Endothelial cell of umbilical vein (primary cell): ENCODE measurements at places on chromosomes 5 and 9. TPM values are rescaled to one million over a fixed set of nuclear protein-coding genes. Genes with fewer than 3 reads are reported as not detected.
A peak's percentile ranks its signal among the peaks of the same experiment; 100 is the strongest.

- no peak for DNase-seq
Observed at GRCh38 chr5:172403817-172404216, 50.5 kb downstream of the SH3PXD2B start.

- no peak for DNase-seq
Observed at GRCh38 chr5:82339792-82340191, 61.6 kb upstream of the RPS23 start.

GRCh38 chr9:104775976-104776375 lies 12.0 kb downstream of the NIPSNAP3B start:
- DNase-seq, result no peak

- no peak for DNase-seq
Observed at GRCh38 chr9:69812068-69813000, 8.3 kb upstream of the CFAP95 start.

The OR2S2 gene
- not detected in 2 replicates for polyA plus RNA-seq

DNA sequence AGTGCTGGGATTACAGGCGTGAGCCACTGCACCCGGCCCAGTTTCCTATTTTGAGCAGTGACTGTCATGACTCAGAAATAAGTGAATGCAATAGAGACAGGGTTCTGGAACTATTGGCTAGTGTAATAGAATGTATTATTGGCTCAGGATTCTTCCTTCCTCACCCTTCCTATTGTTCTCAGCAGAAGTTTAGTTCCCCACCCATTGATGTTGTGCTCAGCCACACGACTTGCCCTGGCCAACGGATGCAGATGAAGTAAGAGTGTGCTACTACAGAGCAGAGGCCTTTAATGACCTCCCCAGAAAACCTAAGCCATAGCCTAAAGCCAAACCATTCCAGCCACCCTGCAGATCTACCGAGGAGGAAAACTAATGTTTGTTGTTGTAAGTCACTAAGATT lies 287.9 kb downstream of the AGTPBP1 start:
- DNase-seq, result peak; percentile 55

DNA sequence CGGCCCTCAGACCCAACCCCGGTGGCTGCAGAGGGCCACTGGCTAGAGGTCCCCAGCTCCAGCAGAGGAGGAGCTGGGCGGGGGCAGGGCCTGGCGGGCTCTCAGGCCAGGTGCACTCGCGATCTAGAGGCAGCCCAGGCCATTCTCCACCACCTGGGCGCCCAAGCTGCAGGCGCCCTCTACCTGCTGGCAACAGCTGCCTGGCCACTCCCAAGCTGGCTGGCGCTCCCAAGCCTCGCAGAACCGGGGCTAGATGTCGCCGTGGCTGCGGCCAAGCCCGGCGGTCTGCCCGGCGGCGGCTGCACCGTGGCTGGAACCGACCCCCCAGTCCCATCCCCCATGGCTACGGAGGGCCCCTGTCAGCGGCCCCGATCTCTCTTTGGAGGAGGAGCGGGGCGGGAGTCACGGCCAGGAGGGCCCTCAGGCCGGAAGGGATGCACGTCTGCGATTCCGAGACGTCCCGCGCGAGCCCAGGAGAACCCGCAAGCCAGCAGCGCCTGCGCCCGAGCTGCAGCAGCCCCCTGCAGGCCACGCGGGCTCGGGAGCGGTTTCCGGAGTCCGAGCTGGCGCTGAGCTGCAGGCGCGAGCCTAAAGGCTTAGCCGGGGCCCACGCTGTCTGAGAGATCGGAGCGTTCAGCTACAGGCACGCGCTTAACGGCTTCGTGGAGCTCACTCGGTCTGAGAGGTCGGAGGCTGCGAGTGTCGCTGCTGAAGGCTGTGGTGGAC lies 44.3 kb upstream of the BICD2 start:
- DNase-seq, result peak; percentile 54

- no peak for DNase-seq
Observed at GRCh38 chr9:75081632-75082031, 6.3 kb downstream of the NMRK1 start.

GRCh38 chr9:78806492-78807160 lies 509.7 kb downstream of the PSAT1 start:
- no peak for DNase-seq
